ENCODE measurements at places on chromosomes 5 and 9.
A peak's percentile ranks its signal among the peaks of the same experiment; 100 is the strongest.

- DNase-seq: no peak
These were observed 26.4 kb downstream of the NCS1 start for GRCh38 chr9:130198501-130199179.

DNA sequence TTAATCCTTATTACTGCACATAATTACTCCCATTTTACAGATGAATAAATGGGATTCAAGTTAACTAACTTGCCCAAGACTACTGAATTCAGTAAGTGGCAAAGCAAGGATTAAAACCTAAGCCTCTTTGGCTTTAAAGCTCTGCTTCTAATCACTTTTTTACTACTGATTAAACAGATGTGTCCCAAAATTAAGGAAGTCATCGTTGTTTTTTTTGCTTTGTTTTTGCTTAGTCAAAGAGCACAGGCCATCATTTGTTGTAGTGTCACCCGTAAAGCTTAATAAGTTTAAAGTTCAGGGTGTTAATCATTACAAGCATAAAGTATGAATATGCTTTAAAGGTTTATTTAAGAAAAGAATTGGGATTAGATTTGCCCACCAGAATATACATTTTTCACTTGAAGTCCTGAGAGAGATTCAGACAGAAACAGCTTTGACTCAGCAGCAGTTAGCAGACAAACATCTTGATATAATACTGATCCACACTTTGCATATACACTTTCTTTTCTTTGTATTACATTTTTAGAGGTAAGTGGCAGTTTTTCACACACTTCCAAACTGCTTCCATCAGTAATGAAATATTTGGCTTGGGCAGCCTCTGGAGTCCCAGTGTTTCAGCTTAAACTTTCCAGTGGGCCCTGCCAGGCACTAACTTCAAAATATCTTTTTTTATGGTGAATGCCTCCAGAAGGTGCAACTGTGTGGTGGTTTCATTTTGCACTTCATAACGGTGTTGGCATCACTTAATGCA is 52.7 kb downstream of the PIK3R1 start:
- no peak for DNase-seq

GRCh38 chr5:84131372-84131771 is 253.3 kb downstream of the EDIL3 start:
- no peak for DNase-seq

- no peak for DNase-seq
These were observed 780.1 kb upstream of the DMAC1 start for GRCh38 chr9:8579661-8580060.

DNA sequence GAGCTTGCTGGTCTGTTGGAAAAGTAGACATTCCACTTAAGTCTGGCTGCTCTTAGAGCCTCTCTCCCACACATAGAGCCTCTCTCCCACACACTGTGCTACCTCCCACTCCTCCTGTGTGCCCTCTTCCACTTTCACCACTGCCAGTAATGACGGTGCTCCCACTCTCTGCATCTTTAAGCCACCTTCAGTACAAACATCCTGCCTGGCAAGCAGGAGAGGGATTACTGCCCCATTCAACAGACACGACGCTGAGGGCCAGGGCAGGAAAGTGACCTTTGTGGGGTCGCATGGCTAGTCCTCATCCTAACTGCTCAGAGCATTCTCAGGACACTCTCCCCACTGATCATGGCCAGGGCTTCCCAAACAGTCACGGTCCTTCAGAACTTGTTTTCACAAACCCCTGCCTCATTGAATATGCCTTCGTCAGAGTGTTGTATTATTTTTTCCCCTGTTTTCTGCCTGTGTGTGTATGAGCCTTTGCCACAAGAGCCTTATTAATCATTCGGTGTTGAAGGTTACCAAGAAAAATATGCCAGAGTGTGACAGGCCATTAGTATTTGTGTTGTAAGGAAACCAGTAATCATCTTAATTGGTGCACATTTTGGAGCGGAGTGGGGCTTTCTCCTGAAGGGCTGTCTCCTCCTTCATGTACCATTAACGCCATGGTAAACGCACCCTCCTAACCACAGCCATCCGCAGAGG is 87.1 kb upstream of the SAP30L start:
- DNase-seq: no peak

DNA sequence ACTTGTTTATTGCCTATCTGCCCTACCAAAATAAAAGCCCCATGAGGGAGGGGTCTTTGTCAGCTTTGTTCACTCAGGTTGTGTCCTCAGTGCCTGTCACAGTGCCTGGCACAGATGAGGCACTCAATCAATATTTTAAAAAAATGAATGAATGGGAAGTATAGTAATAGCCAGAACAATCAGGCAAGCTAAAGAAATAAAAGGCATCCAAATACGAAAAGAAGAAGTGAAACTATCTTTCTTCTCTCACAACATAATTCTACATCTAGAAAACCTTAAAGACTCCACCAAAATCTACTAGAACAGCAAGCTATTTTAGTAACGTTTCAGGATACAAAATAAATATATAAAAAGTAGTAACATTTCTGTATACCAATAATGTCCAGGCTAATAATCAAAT is 37.8 kb upstream of the C5orf63 start:
- no peak for DNase-seq

GRCh38 chr9:1055166-1055565 is 5.0 kb downstream of the DMRT2 start:
- no peak for DNase-seq

- DNase-seq: no peak
These were observed 154.3 kb upstream of the PPP1R2B start for GRCh38 chr5:156695774-156696173.

GRCh38 chr5:140145818-140146522 is 20.2 kb downstream of the IGIP start:
- peak; percentile 76 for DNase-seq

GRCh38 chr5:116135344-116135743 is 50.5 kb downstream of the COMMD10 start:
- no peak for DNase-seq

DNA sequence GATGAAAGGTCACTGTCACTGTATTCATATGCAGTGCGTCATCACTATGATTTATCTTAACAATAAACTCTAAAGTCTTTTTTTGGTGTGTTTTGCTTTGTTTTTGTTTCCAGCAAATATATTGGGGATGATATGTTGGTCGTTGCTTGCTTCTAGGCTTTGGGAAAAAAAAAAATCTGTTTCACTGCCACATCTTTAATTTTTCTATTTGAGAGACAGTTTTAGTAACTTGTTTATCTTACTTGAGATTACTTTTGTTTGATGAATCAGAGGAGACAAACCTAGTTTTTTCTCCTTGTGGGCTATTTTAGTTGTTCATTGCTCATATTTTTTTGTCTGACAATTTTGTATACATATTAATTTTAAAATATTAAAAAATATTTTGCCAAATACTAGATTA is 19.4 kb downstream of the CWC27 start:
- no peak for DNase-seq

DNA sequence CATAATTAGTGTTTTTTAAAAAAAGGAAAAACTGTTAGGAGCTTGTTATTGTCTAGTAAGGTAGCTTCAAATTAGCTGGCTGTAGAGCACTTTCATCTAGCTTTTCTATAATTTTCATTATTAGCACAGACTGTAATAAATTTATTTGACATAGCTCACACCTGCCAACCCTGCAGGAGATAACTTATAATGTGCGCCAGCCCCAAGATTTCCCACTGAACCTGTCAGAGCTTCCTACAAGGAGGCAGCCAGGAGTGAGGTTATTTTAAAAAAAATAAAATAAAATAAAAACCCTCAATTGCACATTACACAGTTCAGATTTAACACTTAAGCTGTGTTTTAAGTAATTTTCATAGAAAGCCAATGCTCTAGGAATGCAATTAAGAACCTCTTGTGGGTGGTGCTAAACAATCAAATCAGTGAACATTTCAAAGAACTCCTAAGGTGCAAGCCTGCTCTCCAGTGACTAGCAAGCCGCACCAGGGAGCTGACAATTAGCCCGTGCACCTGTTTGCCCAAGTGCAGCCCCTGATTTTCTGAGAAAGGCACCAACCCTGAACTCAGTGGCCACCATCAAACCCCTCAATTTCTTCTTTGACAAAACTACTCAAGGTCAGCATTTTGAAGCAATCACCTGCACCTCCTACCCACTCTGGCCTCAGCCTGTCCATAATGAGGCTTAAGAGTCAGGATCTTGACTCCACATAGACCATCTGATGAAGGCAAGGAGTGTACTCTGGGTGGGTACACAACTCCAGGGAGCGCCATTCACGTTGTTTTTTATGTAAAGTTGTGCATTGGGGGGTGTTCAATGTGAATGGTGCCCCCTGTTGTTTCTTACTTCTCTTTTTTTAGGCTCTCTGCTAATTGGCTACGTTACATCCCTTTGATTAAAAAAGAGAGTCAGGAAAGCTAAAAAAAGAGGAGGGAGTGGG is 385.3 kb upstream of the WWC1 start:
- DNase-seq: no peak

- DNase-seq: no peak
These were observed 419.5 kb upstream of the ACTBL2 start for GRCh38 chr5:57902095-57902494.

DNA sequence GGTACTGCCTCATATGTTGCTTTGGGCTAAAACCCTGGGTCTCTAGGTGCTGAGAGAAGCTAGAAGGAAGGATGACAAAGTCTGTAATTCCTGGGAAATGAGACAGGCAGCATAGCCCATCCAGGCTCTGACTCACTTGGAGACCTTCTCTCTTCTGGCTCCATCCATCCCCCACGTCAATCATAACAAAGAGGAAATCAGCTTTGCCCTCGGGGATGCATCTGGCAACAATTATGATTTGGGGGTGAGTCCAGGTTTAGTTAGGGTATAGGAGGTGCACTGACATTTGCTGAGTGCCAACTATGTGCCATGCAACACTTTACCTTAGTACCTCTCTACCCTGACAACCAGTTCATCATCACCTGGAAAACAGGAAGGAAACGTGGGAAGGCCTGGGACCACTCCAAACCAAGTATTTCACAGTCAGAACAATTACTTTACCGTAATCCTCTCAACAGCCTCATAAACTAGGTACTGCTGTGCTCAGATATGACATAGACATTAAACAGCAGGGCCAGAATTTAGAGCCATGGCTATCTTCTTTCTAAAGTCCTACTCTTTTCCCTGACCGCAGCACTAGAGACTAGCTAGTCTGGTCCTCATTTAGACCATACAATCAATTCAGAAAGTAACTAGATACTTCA is 39.1 kb upstream of the GZMA start:
- no peak for DNase-seq

DNA sequence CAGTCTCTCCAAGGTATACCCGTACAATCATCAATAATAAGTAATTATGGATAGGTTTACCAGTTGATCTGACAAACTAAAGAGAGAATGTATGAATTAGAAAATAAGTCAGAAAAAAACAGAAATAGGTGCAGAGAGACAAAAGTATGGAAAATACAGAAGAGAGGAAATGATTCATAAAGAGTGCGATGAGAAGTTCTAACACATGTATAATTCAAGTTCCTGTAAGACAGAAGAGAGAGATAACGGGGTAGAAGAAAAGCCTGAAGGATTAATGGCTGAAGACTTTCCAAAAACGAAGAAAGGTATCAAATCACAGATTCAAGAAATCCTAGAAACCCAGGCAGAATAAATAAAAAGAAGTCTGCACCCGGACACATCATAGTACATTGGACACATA is 16.2 kb upstream of the SMU1 start:
- DNase-seq: no peak

- no peak for DNase-seq
These were observed 269.9 kb upstream of the PAPPA start for GRCh38 chr9:115883467-115884329.

GRCh38 chr5:2185646-2186471 is 303.1 kb upstream of the IRX4 start:
- DNase-seq: no peak

DNA sequence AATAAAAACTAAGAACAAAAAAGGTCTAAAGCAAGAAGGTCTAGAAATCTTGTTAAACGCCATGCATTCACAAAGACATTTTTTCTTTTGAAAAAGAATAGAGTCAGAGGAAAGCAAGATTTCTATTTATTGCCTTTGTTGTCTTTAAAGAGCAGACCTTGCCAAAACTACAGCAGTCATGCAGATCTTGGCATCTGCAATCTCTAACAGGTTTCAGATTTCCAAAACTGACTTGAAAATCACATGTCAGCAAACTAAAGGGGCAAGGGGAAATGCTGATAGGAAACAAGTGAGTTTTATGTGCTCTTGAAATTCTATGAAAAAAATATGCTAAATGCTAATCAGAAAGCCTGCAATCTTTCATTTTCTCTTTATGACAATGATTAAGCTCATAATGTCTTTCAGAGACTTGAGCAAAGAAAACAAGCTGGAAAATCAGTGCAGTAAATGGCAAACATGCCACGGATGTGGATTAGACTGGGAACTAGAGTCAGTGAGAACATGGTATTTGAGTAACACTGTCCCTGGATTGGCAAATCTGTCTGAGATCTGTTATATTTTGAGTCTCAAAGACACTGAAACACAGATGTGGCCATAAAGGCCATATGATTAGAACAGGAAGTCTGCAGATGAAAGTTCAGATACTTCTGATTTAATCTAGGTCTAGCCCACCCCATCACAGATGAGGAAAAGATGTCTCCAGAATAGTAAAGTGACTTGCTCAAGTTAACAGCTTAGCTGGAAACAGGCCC is 361.4 kb upstream of the RPS23 start:
- no peak for DNase-seq

DNA sequence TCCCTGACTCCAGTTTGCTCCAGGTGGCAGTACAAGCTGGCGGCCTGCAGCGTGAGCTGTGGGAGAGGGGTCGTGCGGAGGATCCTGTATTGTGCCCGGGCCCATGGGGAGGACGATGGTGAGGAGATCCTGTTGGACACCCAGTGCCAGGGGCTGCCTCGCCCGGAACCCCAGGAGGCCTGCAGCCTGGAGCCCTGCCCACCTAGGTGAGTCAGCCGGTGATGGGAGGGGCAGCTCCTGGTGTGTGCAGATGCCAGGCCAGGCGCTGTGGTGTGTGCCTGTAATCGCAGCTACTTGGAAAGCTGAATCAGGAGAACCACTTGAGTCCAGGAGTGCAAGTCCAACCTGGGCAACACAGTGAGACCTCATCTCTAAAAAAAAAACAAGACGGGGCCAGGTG is 10.0 kb upstream of the CACFD1 start:
- no peak for DNase-seq

DNA sequence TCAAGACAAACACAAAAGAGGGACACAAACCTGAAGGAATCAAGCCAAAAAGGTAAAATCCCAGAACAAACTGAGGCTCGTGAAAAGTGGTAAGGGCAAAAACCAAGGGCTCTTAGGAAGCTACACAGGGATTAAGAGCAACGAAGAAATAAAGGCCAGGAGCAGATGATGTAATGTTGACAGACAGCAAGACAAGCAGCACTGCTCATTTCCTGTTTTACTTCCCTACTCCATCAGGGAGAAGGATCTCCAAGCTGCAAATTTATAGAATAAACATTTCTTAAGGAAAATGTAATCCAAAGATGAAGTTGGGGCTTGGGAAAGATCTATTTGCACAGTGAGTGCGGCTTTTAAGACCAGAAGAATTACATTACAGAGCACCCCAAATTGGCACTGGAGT is 182.3 kb upstream of the MAP1B start:
- no peak for DNase-seq

Measured in activated naive CD4-positive, alpha-beta T cell treated with anti-CD3 and anti-CD28 coated beads, Interleukin-2, amount 50 U/mL, for 72 hours (primary cell).